Right lobe of liver (tissue), 6 donors: ENCODE measurements at places on chromosomes 7 and 10. TPM values are rescaled to one million over a fixed set of nuclear protein-coding genes. Genes with fewer than 3 reads are reported as not detected.
A peak's percentile ranks its signal among the peaks of the same experiment; 100 is the strongest.

DNA sequence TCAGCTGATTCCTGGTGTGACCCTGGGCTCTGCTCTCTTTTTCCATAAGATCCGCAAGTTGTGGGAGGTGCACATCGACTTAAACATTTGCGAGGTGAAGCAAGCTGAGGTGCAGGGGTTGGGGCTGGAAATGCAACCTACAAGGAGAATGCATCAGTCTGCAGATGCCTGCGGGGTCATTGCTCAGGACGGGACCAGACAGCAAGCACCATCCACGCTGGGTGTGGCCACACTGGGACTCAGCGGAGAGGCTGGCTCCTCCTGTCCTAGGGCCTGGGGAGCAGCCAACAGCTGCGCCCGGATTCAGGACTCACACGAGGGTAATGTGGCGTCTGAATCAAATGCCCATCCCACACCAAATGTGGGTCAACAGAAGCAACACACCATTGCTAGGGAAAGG is 33.8 kb downstream of the STK32C start:
- peak; percentile 9 for DNase-seq

- DNase-seq, result peak; percentile 85
Measured at GRCh38 chr7:102155821-102156441, 130.7 kb upstream of the SH2B2 start.

GRCh38 chr10:22593636-22594198 is 120.7 kb downstream of the PIP4K2A start:
- no peak for DNase-seq

DNA sequence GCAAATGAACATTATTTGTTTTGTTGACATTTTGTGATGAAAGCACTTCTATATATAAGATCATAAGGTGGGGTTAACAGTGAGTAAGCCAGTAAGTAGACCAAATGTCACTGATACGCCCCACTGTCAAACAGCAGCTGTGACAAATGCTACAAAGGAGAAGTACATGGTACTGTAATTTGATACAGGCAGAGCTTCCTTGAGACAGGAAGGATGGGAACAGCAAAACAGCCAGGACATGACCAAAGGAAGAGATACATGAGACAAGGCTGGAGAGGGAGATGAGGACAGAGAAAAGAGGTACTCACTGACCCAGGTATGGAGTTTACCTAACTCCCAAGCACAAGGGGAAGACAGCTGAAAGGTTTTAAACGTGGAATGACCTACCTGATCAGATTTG is 127.0 kb downstream of the SRPK2 start:
- DNase-seq, result no peak

DNA sequence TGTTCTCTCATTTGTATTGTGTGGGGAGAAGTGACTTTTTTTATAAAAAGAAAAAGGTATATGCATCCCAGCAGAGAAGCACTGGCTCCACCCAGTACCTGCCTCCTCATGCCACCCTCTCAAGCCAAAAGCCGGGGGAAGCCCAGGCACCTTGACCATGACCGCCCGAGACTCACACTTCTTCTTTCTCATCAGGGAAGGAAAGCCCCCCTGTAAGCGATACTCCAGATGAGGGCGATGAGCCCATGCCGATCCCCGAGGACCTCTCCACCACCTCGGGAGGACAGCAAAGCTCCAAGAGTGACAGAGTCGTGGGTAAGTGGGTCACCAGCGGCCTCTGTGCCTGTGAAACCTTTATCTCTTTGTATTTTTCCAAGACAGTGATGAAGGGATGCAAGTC is 22.9 kb downstream of the IKZF1 start:
- DNase-seq, result no peak

DNA sequence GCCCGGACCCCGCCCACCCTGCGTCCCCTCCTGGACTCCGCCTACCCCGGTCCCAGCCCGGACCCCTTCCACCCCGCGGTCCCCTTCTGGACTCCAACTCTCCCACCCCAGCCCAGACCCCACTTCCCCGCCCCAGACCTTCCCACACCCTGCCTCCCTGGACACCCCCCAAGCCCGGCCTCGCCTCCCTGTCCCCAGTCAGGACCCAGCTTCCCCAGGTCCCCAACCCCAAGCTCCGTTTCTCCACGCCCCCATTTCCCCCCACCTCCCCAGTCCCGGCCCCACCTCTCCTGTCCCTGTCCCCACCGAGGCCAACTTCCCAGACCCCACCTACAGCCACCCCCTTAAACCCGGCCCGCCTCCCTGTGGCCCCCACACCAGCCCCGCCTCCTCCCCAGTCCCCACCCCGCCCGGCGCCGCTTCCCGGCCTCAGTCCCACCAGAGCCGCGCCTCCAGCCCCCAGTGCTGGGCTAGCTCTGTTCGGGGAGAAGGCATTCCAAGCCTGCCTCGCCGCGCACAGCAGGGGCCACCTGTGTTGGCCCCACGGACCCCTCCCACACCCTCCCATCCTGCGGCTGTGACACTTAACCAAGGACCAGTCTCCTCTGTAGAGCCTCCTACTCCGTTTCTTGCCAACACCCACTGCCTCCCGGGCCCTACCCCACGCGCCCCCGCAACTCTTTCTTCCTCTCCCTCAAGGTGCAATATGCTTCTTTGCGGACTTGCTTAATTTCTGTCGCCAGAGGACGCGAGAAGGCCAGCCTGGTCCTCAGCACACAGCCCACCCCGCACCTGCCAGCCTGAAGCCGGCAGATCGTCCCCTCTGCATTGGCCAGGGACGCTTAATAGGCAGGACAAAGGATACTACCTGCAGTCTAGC is 736 bp upstream of the ITIH5 start:
- DNase-seq, result no peak

The ADAM22 gene
- 0.06 TPM for total RNA-seq

DNA sequence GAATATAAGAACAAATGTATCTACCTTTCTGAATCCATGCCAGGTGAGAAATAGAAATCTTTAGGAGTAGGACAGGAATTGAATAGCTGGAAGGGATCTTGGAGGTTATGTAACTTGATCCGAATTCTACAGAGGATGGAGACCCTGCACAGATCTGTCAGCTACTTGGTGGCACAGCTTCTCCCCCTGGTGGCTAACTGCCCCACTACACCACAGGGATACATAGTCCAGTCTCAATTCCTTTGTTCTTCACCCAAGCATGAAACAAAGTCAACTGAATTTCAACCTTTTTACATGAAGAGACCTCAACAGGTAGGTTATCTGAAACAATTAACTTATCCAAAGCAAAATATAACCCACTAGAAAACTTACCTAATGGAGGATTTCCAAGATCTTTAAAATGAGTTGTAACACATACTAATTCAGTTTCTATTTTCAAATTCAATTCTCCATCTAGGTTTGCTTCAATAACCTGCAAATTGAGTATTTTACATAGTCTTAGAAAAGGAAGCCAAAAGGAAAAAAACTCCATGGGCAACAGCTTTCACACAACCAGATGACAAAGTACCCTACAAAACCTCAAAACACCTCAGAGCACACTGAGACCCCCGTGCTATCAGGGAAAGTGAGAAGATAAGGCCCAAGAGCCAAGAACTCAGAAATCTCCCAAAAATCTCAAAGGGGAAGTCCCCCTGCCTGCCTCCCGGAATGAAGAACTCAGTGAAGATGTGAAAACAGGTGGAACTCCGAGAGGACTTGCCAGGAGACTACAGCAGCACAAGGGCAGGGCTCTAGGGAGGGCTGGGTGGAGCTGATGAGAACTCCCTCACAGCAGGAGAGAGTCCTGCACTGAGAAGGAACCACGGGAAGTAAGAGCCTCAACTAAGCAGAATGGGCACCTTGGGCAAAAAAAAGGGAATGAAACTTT is 10.3 kb downstream of the HUS1 start:
- no peak for DNase-seq

The HTRA1 gene
- 99.0 TPM for total RNA-seq

GRCh38 chr10:22022257-22023032 is 18.9 kb upstream of the DNAJC1 start:
- DNase-seq, result no peak

The COL13A1 gene
- total RNA-seq, result not detected

The NRAP gene
- total RNA-seq, result 0.18 TPM

DNA sequence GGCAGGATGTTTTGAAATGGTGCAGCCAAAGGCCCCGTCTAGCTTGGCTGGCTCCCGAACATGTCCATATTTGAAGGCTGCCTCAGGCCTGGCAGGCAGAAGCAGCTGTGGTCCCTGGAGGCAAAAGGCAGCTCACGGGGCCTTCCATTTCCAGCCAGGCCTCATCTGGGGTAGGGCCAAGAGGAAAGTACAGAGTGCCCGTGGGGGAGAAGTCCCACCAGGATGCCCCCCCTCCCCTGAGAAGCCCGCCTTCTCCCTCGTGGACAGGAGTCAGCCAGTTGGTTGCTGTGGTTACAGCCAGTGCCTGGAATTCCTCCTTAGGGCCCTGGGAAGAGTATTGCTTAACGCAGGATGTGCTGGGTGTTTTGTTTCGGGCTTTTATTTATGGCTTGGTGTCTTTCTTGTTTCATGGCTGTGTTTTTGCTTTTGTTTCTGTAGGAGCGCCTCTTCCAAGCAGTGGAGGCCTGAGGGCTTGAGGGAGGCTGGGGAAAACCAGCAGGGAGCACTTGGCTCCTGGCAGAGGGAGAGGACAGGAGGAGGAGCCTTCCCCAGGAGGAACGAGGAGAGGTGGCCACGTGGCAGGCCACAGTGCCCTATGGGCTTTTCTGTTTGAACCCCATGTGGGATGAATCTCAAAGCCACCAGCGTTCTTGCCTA is 45.4 kb downstream of the CHST3 start:
- DNase-seq, result no peak

DNA sequence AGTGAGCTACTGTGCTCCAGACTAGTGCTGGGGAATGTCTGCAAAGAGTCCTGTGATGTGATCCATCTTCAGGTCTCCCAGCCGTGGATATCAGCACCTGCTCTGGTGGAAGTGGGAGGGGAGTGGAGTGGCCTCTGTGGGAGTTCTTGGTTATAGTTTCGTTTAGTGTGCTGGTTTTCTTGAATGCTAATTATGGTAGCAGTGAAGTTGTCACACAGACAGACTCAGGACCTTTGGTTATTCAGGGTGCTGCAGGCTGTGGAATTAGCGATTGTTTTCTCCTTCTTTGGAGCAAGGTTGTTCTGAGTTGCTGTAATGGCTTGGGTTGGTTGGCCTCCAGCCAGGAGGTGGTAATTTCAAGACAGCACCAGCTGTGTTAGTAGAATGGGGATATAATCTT is 132.7 kb upstream of the HGF start:
- no peak for DNase-seq

The SH2D4B gene
- total RNA-seq, result not detected

- DNase-seq, result no peak
Measured at GRCh38 chr10:36185097-36185496, 543.0 kb upstream of the FZD8 start.

DNA sequence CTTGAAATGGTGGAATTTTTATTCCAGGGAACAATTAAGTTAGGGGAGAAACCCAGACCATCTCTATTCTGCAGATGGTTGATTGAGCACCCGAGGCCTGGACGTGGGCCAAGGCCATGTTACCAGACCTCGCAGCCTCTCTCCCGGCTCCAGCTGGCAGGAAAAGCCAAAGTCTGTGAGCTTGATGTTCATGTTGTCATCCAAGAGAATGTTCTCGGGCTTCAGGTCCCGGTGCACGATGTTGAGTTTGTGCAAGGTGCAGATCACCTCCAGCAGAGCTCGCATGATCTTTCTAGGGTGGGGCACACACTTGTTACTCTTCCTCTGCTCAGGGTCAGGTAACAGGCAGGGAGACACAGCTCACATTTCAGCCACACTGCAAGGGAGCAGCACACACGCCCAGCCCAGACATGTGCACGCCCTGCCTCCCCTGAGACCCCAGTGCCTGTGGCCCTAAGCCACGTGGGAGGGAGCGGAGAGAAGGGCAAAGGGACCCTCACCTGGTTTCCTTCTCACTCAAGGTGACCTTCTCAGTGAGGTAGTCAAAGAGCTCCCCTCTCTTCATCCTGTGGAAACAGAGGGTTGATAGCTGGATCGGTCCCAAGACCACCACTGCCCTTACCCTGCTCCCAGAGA is 9.5 kb downstream of the PHKG1 start:
- peak; percentile 85 for DNase-seq

DNA sequence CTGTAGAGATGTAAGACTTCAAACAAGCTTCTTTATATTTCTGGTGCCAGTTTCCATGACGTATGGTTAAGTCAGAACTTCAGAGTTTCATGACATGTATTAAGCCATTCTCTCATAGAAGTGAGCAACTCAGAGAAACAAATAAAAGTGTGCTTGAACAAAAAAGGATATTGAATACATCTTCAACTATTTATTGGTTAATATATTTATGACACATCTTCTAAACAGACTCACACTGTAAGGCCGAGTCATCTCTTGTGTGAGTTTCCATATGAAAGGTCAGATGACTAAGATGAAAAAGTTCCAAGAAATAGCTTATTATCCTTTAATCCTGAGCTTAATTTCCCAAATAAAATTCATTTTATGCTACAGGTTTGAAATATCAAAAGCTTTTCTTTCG is 105.5 kb upstream of the CSTF2T start:
- no peak for DNase-seq

The NKX1-2 gene
- not detected for total RNA-seq

DNA sequence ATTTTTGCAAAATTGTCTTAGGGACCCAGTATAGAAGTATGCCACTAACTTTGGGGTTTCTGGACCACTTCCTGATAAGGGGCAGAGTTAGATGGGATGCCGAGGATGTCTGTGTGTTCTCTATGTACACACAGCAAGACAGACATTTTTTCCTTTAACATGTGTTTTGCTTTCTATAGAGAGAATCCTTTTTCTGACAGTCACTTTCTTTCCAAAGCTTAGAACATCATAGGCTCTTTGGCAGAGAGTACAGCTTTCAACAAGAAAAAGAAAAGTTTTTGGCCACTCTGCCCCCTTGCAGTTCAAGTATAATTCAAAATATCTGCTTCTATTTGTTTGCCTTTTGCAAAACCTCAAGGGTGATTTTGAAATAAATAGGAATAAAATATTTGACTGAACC is 44.1 kb downstream of the PAPSS2 start:
- no peak for DNase-seq

The WIPF3 gene
- total RNA-seq, result 0.70 TPM

- DNase-seq, result no peak
Measured at GRCh38 chr7:38839851-38840250, 69.1 kb downstream of the VPS41 start.

DNA sequence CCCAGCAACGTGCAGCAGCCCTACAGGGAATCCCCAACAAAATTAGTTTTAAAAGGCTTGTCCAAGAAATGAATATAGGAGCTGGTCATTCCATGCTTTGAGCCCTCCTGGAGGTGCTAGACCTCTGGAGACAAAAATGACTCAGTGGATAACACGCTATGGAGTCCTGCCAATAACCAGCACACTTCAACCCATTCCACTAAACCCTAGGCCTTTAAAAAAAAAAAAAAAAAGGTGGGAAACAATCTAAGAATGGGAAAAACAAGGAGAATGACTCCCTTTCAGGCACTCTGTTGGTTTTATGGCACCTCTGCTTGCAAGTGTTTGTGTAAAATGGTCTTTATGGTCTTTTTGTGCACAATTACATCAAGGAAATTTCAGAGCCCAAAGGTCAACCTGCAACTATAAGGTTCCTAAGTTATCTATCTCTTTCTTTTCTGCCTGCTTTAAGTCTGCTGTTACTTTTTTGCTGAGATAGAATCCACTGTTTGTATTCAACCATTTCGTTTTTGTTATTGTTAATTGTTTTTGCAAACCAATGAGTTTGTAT is 21.3 kb downstream of the AVL9 start:
- no peak for DNase-seq
